ENCODE measurements at places on chromosomes 5 and 9. TPM values are rescaled to one million over a fixed set of nuclear protein-coding genes. Genes with fewer than 3 reads are reported as not detected.

DNA sequence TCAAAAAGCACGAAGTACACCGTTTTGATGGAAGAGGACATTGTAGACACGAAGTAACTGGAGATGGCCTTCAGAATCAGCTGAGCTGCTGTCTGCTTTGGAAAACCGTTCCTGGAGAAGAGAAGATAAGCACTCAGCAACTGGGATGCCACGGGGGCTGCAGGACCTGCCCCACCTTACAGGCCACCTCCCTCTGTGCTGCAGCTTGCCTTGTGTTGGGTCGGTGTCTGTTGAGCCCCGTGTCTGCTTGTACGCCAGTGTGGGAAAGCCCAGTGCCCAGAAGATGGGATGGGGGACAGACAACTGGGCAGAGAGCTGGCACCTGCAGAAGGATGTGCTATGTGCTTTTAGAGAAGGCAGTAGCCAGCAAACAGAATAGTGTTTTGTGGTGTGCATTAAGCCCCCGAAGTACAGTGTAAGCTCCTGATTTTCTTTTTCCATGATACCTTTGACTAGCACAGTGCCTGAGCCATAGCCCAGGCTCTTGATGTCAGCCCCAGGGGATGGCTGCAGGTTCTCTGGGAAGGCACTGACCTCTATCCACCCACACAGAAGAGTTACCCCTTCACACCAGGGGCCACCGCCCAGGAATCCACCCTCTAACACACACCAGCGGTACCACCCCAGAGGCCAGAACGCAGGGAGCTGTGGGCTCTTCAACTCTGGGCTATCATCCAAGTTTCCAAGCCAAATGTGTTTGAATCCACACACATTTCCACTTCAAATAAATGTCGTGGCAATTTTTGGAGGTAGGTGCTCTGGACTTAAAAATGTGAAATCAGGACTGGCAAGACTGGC is 63.8 kb downstream of the MACROH2A1 start:
- DNase-seq: no peak

The TERT gene
- total RNA-seq: 2.5 TPM

DNA sequence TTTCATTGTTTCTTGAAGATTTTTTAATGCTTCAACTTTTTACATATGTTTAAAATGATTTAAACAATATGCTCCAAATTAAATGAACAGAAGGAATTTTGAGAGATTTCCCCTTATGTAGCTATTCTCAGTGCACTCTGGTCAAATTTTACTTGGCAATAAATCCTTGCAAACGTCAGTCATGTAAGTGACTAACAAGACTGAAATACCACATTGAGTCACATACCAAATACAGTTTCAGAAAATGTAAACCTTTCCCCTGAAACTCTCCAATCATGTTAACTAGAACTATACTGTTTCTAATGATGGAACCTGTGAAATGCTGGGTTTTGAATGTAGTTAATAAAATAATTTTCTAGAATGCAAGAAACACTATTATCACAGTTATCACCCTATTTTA is 29.6 kb downstream of the SAR1B start:
- DNase-seq: no peak

- no peak for DNase-seq
These were observed 8.9 kb downstream of the PITX1 start for GRCh38 chr5:135024956-135025729.

DNA sequence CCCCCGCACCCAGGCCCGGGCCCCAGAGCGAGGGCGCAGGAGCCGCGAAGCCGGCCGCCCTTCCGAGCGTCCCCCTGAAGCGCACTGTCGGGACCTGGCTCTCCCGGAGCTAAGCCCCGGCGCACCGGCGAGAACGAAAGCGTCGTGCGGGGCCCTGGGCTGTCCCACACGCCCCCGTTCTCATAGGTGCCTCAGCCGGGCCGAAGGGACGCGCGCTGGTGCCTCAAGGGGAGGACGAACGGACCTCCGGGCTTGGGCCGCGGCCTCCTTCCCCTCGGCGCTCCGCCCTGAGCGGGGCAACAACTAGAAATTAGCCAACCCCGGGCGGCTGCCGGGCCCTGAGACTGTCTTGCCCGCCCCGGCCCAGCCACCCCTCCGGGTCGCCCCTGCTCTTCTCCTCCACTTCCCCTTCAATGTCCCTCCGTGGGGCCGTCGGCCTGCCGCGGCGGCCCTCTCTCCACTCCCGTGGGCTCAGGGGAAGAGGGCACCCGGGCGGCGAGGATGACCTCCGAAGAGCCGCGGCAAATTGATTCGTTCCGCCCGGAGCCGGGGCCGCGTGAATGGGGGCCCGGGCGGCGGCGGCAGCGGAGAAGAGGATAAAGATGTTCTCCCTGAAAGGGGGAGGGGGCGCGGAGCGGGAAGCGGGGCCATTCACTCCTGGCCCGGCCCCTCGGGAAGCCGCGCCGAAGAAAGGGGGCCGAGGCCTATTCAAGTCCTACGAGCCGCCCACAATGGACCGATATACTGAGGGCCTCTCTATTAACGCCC is 3.5 kb upstream of the PRDM12 start:
- DNase-seq: no peak

Measured in activated T-cell treated with anti-CD3 and anti-CD28 coated beads, Interleukin-2, amount 50 U/mL, for 72 hours (primary cell).